Hindlimb muscle (tissue), 1 donor: ENCODE measurements at places on chromosomes 3 and 15.

DNA sequence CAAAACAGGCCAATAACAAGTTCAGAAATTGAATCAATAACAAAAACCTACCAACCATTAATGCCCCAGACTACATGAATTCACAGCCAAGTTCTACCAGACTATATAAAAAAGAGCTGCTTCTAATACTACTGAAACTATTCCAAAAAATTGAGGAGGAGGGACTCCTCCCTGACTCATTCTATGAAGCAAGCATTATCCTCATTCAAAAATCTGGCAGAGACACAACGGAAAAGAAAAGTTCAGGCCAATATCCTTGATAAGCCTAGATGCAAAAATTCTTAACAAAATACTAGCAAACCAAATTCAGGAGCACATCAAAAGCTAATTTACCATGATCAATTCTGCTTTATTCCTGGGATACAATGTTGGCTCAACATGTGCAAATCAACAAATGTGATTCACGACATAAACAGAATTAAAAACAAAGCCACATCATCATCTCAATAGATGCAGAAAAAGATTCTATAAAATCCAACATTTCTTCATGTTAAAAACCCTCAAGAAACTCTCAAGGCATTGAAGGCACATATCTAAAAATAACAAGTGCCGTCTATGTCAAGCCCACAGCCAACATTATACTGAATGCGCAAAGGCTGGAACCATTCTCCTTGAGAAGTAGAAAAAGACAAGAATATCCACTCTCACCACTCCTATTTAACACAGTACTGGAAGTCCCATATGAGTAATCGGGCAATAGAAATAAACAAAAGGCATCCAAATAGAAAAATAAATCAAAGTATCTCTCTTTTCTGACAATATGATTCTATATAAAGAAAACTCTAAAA, 573.6 kb upstream of the GRM7 start:
- peak; percentile 59 for DNase-seq

DNA sequence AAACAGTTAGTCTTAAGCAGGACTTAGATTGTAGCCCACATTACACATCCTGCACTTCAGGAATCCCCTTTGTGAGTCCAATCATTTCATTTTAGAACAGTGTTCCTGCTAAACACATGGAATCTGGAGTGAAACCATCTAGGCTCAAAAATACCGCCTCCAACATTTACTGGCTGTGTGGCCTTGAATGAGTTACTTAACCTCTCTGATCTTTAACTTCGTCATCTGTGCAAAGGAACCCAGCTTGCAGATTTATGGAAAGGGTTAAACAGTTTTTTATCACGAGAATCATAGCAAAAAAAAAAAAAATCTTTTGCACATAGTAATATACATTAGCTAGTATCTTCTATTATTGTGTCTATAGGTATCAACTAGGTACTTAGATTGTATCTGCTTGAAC, 8.0 kb upstream of the LRTM1 start:
- no peak for DNase-seq

GRCh38 chr15:47588958-47589357, 128.3 kb upstream of the SEMA6D start:
- no peak for DNase-seq

GRCh38 chr3:159732172-159733111, 256.2 kb upstream of the IL12A start:
- DNase-seq = no peak

DNA sequence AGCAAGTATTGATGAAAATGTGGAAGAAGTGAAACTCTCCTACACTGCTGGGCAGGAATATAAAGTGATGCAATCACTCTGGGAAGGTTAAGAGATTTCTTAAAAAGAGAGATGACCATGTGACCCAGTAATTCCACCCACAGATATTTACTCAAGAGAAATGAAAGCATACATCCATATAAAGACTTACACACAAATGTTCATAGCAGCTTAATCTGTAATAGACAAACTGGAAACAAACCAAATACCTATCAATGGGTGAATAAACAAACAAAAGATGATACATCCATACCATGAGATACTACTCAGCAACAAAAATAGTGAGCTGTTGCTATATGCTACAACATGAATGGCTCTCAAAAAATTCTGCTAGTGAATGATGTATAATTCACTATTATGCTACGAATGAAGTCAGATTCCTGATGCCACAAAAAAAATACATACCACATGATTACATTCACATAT, 463.3 kb downstream of the MAGI1 start:
- no peak for DNase-seq

DNA sequence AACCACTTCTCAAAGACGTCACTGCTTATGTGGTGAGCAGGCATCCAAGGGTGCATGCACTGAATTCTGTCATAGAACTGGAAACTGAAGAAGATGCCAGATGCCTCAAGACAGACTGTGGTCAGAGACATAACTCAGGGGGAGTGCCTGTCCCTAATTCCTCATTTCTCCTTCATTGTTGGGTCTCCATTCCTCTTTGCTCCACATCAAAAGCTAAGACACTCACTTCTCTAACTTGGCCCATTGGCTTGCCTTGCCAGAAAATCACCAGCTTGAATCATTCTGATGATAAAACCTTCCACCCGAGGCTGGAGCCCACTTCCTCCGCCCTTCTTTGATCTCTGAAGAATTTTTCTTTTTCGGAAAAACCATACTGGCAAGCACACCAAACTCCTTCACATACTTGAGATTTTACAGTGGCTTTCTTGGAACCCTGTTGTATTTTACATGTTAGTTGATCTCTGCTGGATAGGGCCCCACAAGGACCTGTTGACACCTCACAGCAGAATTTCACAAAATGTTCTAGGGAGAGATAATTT, 69.9 kb downstream of the COL8A1 start:
- no peak for DNase-seq

DNA sequence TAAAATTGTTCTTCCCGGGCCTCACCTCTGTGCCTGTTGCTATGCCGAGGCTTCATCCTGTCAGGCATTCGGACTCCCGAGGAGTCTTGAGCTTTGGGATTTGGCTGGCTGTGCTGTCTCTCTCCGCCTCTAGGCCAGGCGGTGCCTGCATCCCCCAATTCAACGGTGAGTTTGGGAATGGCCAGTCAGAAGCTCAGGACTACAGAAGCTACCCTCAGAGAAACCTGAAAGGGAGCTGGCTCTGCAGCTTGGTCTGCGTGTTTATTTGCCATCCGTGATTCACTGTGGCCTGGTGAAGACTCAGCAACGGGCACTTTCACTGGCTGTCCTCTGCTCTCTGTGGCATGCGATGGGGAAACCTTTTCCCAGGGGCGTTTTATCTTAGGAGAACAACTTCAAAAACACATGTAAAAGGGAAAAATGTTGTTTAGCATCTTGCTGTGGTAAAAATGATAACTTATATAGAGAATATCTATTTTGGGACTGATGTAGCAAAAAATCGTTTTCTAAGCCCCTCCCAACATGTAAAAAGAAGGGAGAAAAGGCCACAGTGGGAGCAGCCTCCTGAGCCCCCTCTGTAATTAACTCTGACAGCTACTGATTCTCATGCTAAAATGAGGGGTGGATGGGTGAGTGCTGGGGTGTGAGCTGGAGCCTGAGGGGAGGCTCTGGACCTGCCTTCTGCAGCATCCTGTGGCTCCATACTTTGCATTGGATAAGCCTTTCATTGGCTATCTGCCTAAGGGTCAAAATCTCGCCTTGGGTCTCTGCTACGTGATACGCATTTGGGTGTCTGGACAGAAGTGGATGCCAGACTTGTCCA, 103.4 kb upstream of the KLHL25 start:
- DNase-seq = no peak

DNA sequence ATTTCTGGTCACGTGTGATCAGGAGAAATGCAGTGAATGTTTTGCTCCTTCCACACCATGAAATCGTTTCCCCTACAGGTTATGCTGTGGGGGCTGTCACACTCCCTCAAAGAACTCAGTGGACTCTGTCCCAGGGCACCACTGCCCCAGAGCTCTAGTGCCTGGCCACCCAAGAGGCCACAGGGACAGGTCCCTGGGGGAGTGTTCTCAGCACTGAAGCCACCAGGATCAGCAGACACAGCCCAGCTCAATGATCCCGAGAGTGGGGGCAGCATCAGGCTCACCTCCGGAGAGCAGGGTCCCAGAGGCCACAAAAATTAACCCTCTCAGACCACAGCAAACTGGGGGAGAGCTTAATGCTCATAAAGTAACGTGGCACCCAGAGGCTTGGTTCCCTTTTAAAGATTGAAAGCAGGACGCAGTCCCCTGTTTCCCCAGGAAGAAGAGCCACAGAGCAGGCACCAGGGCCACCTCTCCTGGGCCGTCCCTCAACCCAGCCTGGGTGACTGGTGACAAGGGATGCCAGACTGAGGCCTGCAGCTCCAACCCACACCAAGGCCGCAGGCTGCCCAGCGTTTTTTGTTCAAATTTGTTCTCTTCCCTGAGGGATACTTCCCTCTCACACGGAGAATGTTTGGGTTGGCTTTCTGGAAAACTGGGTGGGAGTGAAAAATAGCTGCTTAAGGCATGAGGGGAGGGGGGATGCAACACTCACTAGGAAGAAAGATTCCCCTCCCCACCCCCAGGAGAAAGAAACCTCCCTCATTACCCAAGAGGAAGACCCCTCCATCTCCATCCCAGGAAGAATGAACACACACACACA, 123.3 kb upstream of the IGF1R start:
- no peak for DNase-seq

DNA sequence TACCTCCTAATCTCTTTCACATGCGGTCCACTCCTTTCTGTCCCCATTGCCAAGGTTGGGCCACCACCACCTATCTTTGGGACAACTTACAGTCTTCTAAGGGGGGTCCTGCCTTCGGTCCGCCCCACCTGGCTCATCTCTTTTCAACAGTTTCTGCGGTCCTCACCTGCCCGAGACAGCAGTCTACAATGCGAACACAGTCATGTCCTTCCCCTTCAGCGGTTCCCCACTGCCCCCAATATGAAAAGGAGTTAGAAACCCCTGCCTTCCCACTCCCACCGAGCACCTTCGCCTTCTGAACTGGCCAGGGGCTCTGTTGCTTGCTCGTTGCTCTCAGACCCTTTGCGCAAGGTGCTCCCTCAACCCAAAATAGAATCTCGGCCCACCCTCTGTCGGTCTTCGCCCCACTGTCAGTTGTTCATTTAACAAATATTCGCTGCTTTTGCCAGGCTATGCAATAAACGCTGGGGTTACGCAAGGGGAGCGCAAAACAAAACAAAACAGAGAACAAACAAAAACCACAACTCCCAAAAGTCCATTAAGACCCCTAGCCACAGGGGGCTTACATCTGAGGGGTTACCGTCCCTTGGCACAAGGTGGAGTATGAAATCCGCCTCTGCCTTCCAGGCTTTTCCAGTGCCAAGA, 611 bp upstream of the FANCI start:
- no peak for DNase-seq

- DNase-seq = no peak
These were observed 260.5 kb upstream of the ST8SIA2 start for GRCh38 chr15:92132982-92133755.

DNA sequence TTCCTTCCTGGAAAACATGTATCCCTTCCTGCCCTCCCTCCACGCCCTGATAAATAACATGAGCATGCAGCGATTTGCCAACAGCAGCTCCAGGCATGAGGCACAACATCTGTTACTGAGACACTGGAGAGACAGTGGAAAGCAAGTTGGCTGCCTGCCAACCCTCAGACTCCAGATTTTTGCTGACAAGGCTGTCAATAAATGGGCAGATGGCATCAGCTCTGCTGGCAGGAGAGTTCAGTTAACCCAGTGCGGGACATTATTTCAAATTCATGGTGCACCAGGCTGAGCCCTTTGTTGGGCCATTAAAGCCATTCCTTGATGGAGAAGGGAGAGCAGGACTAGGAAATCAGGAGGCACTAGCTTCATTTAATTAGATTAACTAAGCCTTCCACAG, 293.3 kb downstream of the MEX3B start:
- DNase-seq = peak; percentile 68

DNA sequence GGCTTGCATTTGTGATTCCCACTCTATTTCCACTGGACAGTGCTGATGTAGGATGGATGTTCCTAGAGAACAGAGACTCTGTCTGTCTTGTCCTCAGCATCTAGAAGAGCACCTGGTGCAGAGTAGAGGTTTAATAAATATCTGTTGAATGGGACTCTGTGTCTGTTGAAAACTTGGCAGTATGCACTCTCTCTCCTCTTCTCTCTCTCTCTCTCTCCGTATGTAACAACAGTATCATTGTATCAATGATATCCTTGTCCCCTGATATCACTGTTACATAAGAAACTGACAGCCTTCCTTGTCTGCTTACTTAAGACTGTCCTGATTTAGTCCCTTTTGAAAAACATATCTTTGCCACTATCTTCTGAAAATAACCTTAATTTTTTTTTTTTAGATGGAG, 24.3 kb upstream of the MGLL start:
- DNase-seq = no peak

- no peak for DNase-seq
These were observed 21.4 kb upstream of the ESYT3 start for GRCh38 chr3:138412821-138413551.

GRCh38 chr3:73674280-73674679, 49.5 kb upstream of the PDZRN3 start:
- DNase-seq = no peak
